ENCODE measurements at places on chromosomes 7 and 10.

DNA sequence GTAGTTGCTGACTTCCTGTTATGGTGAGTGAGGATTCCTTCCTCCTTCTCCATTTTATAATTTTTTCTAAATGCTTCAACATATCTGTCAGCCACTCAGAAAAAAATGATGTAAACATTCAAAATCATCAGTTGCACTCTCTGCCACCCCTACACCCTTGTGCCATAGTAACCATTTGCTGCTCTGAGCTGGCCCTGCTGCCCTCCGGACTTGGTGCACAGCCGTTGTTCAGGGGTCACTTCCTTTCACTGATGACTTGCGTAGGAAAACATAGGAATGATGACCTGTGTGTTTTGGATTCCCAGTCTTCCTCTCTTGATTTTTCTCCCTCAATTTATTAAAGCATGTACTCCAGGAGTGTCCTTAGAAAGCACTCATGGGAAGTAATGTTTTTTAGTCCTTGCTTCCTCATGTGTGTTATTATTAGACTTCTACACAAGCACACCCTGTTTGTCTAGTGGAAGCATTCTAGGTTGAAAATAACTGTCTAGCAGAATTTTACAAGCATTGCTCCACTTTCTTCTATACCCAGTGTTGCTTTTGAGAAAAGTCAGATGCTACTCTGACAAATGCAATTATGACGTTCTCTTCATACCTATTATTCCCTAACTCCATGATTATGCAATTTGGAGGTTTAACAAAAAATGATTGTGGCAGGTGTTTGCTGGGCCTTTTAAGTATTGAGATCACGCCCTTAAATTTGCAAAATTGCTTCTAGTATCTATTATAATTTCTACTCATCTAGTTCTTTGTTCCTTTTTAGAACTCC lies 62.6 kb upstream of the MTPN start:
- no peak for DNase-seq

- DNase-seq: no peak
Measured at GRCh38 chr10:122328676-122329075, 45.8 kb upstream of the PLEKHA1 start.

- no peak for DNase-seq
Measured at GRCh38 chr7:139772115-139772514, 5.7 kb downstream of the HIPK2 start.

GRCh38 chr10:78375854-78376785 lies 342.5 kb downstream of the RPS24 start:
- DNase-seq: no peak

GRCh38 chr7:39620486-39620885 lies 2.9 kb upstream of the RALA start:
- DNase-seq: peak; percentile 39

DNA sequence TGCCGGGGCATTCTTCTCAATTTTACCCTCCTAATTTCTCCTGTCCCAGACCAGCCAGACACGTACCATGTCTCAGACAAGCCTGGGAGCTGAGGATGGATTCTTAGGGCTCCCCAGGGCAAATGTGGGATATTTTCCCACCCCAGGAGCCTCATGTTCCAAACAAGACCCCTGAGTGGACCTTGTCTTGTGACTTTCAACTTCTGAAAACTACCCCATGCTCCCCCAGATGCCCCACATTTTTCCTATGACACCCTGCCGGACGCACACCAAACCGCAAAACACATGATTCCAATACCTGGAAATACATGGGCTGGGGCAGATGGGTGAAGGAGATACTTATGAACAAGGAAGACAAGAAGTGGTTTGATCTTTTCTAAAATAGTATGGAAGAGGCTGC lies 874 bp downstream of the GIMAP5 start:
- DNase-seq: no peak

DNA sequence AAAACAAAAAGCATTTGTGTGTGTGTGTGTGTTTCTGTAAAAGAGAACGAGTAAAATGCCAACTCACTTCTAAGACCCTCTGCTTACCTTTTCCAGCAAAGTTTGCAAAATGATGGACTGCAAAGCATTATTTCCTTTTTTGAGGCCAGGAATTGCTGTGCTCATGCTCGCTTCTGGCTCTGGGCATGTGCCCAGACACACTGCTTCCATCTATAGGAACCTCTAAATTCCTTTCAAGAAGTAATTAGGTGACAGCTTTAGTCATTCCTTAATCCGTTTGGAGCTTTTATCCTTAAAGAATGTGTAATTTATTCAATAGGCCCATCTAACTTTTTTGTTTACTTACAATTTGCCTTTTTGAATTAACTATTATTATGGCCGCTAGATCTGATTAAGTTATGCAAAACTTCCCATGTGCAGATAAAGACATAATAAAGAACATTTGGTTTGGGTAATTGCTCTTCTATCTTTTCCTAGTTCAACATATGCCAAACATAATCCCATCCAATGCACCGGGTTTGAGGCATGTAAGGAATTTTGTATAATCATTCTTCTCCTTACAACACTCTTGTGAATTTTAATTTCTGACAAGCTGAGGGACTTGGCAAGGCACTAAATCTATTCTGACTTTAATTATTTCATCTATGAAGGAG lies 34.7 kb downstream of the A1CF start:
- no peak for DNase-seq

DNA sequence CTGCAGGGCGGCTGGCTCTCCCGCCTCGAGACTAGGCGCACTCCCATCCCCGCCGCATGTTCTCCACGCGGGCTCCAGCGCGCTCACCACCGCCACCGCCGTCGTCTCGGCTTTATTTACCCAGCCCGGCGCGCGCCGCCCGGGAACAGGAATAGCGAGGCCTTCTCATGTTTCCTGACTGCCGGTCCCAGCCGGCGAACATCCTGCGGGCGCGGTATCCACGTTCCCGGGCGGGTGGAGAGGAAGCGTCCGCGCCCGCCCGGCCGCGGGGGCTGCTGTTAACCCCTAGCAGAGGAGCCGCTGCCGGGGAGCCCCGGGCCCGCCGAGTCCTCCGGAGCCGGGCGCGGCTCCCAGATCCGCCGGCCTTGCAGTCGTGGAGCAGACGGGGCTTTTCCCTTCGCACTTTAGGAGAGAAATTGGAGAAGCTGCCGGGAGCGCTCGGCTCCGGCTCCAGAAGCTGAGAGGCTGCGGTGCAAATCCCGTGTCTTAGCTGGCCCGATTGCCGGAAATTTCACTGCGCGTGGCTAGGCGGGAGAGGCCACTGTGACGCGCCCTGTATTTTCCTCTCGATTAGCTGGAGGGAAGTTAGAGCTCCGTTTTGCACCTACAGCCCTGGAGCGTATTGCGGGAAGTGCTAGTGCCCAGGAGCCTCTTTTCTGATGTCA lies at the start of gene MKX:
Gene MKX, minus strand, starts transcription at position 88 of the 665 bp plus-strand sequence. CDS start 2,404 bp downstream, outside the sequence.
- DNase-seq: peak; percentile 47

DNA sequence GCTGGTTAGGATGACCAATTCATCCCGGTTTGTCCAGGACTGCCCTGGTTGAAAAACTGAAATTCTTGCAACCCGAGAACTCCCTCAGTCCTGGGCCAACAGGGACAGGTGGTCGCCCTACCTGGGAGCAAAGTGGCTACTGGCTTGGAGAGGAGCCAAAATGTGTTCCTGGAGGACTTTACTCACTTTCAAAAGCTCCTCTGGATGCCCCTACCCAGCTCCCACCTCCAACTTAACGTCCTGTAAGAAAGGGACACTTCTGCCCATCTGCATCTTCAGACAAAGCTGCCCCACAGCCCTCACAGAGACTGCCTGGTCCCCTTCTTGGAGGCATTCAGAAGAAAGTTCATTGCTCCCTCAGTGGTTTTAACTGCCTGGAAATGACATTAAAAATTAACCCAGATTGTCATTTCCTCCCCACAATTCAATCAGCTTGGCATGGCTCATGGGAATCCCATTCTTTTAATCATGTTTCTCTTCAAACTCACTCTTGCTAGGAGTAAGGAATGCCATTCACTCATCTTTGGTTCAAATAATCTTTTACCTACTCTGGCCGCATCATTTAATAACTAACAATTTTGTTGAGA lies 24.0 kb upstream of the HSPA12A start:
- no peak for DNase-seq

GRCh38 chr7:140019172-140019571 lies 43.6 kb downstream of the PARP12 start:
- DNase-seq: no peak

DNA sequence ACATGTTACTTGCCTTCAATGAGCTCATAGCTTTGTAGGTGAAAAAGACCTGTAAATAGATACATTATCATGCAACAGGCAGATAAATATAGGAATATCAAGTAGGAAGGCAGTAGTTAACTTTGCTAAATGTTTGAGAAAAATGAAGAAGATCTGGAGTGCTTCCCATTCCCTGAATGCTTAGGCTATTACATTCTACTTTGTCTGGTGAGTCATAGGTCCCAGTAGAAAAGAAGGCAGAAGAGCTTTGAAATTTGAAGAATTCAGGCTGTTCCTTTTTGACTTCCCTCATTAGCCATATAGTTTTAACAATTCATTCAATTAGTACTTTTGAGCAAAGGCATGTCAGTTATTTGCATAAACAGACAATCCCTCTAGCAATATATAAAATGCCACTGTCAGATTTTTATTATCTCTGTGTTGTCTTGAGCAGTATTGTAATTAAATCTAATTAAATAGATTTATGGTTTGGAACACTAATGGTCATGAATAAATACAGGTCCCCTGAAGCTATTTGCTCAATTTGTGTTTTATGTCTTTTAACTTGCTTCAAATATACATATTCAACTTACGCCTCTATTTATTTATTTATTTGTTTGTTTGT lies 875.0 kb downstream of the REEP3 start:
- peak; percentile 93 for DNase-seq

GRCh38 chr10:5827841-5828240 lies 14.6 kb upstream of the GDI2 start:
- DNase-seq: no peak

DNA sequence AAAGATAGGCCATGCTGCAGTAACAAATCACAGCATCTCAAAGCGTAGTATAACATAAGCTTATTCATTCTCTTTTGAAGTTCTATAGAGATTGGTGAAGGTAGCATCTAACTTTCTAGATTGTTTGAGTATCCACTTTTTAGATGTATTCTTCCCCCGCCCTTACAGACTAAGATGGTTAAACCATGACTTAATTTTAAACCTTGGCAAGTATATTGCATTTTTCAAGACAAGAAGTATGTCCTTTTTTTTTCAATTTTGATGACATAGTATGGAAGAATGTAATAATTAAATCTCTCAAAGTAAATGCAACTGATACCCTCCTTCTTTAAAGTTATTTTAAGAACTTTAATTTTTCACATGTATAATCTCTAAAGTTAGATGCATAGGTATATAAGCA lies 190.0 kb downstream of the KCND2 start:
- DNase-seq: peak; percentile 50

- DNase-seq: no peak
Measured at GRCh38 chr10:76879116-76879913, 758.3 kb downstream of the KCNMA1 start.

DNA sequence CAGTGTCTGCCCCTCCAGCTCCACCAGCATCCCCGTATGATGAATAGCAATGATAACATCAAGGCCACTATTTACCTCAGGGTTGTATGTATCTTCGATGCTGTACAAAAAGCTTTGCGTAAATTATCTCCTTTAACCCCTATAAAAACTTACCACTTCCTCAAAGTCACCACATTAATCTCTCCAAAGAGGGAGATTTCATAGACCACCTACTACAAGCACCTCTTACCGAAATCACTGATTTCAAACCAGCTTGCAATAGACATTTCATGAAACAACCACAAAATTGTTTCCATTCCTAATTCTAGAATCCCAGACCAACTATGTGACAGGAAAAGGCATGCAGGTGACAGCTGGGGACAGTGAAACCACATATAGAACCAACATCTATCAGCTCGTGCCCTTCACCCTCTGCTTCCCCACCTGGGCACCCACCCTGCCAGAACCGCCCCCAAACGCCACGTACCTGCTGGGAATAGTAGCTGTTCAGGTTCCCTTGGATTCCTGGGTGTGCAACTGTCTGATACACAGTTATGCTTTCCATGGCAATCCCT lies 20.1 kb upstream of the MMP21 start:
- DNase-seq: no peak

DNA sequence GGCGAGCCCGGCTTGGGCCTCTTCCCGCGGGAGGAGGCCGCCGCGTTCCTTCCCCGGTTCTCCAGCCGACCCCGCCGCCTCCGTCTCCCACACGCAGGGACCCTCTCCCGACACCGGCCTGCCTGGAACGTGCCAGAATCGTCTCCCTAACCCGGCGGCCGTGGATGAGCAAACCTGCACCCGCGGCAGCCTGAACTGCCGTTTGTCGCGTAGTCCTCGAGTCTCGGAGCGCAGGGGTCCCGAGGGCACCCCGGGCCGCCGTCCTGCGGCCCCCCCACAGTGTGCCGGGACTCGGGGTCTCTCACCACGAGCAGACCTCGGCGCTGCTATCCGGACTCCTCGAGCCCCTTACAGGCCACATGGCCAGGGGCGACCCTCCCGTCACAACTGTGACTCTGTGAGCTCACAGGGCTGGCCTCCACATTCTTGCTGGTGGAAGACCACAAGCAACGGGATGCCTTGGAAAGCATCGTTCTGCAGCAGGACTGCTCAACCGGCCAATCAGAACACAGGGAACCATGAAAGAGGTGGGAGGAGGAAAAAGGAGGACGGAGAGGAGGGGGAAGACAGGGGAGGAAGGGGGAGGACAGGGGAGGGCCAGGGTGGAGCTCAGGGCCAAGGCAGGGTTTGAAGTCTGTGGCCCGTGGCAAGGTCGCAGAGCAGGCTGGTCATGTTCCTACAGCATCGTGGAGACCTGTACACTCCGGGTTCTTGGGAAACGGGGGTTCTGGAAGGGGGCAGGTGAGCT lies 276.9 kb downstream of the DNAJB6 start:
- peak; percentile 17 for DNase-seq

- no peak for DNase-seq
Measured at GRCh38 chr7:141076377-141076776, 2.5 kb downstream of the TMEM178B start.

GRCh38 chr10:74868392-74868977 lies 42.1 kb downstream of the KAT6B start:
- DNase-seq: no peak

- no peak for DNase-seq
Measured at GRCh38 chr7:40629891-40630290, 495.1 kb downstream of the SUGCT start.

Measured in fibroblast of skin of back (primary cell).